ENCODE measurements at places on chromosomes 4 and X. TPM values are rescaled to one million over a fixed set of nuclear protein-coding genes. Genes with fewer than 3 reads are reported as not detected.

The CBR4 gene
- 36.0 TPM for total RNA-seq

The CLCN4 gene
- 9.0 TPM for total RNA-seq

DNA sequence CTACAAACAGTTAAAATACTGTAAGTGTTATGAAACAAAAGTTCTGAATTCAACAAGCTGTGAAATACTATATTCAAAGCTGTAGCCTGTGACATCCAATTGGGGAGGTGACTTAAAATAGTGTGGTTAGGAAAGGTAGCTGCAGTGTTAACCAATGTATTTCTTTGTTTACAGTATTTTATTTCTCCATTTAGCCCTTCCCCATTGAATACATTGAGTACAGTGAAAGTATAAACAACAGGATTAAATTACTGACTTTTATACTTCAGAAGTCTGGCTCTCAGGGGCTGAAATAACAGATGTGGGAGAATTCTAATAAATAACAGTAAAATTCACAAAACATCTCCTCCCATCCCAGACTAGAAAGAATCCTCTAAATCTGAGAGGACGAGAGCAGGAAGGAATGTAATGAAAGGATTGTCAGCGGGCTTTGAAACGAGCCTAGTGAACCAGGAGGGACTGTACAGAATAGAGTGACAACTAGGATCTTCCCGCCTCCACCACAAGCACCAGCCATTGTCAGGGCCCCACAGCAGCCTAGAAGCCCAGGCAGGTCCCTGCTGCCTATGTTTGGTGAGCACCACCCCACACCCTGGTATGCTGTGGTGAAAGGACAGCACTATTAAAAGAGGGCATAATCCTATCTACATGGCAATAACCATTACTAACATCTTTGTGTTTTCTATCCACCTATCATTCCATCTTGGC, 73.7 kb downstream of the SPCS3 start:
- no peak for DNase-seq

DNA sequence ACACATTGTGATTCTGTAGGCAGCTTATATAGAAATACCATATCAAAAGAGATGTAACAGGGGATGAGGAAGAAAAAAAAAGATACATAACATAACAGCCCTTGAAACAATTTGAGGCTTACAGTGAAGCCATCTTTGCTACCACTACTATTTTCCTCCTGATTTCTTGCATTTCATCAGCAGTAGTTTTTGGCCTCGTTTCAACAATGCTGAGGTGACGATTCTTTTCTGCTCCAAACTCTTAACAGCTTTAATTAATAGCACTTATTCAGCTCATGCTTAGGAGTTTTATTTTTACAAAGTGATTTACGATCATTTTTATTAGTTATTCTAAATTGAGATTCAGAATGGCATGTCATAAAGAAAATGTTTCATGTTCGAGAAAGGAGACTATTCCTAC, 163.2 kb downstream of the DCK start:
- no peak for DNase-seq

GRCh38 chr4:7325541-7325940, 109.2 kb downstream of the PSAPL1 start:
- DNase-seq = no peak

The MAGEA9B gene
- total RNA-seq = not detected

The RPA4 gene
- total RNA-seq = 0.50 TPM

DNA sequence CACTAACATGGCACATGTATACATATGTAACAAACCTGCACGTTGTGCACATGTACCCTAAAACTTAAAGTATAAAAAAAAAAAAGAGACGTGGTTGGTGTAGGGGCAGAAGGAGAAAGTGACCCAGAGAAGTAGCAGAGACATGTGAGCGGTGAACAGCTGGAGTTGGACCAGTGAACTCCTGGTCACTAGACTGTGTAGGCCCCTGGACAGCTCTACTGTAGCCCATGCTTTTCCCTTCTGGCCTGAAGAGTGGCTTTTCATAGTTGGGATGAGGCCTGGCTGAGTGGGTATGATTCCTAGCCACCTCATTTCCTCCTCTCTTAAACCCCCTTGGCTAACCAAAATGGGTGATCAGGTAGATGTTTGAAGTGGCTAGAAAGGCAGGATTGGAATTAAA, 16.4 kb downstream of the TSPAN7 start:
- no peak for DNase-seq

GRCh38 chr4:24240655-24241054, 343.7 kb downstream of the DHX15 start:
- DNase-seq = no peak

- DNase-seq = no peak
These were observed 175.0 kb downstream of the NHS start for GRCh38 chrX:17550011-17550410.

- DNase-seq = no peak
These were observed 1.7 kb downstream of the CTBP1 start for GRCh38 chr4:1246901-1247863.

DNA sequence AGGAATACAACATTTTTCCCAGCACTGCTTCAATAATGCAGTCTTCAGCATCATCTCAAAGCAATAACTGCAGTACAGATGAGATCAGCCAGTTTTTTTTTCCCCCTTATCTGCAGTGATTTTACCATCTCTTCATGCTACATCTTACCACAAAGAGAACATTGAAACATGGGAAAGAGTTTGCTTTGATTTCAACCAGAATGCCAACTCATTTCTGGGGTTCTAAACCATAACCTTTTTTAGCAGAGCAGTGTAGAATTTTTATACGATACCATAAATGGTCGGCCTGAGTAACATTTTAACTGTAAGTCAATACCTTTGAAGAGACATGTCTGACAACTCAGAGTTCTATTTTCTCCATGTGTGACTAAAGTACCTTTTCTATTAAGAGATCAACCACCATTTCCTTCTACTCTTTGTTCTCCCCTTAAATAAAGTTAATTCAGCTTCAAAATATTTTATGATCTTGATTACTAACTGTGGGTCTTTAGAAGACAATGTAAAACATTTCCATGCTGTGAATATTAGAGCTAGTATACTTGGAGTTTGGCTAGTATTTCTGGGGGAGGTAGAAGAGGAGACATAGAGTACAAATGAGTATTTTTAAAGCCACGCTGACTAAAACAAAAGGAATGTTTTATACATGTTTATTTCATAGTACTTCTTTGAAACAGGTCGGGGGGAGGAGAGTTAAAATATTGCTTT, 69.1 kb downstream of the TET2 start:
- DNase-seq = no peak

Measured in neural crest cell (in vitro differentiated cells).